ENCODE measurements at places on chromosomes 7 and 10.

DNA sequence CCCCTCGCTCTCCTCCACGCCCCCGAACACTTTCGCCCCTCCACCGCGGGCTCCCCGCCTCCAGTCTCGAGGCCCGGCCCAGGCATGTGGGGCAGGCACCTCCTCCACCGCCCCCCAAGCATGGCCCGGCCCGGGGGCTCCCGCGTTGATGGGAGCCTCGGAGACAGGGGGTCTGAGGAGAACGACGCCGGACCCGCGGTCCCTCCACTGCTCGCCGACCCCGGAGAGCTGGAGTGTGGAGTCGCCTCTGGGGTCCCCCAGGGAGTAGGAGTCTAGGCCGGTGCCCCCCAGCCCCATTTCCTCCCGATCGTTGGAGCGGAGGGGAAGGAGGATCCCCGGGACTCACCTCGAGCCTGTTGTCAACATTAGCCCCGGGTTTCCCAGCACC, 206 bp downstream of the UPF2 start:
- ATAC-seq: peak; percentile 4

DNA sequence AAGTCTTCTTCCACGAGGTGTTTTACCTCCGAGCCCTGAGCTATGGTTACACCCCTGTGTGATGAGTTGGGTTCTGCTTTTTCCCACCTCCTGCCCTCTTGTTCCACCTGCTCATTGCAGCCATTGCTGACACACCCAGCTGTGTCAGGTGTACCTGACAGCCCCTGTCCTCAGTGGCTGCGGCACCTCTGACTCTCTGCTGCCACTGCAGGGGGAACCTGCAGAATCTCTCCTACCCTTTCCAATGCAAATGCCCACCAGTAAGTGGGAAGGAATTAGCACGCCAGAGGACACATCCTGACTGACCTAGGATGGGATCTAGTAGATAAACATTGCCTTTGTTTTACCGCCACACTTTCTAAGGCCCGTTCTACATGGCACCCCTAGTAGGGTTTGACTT, 600.9 kb upstream of the MKI67 start:
- no peak for ATAC-seq

GRCh38 chr10:79490400-79491142, 21.8 kb upstream of the EIF5AL1 start:
- ATAC-seq: peak; percentile 56

DNA sequence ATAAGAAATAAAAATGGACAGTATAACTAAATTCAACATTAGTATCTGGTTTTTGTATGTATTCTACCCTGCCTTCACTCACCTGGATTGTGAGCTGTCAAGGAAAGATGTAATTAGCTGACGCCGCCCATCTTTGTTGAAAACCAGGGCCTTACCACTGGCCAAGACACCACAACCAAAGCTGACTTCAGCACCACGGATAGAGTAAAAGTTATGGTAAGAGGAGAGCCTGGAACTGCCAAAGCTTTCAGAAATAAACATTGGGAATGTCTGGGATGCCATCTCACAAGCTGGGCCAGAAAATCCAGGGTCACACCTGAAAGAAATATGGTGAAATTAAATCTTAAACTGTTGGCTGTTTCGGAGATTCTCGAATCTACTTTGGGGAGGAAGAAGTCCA, 190.1 kb upstream of the SLC26A5 start:
- ATAC-seq: no peak

DNA sequence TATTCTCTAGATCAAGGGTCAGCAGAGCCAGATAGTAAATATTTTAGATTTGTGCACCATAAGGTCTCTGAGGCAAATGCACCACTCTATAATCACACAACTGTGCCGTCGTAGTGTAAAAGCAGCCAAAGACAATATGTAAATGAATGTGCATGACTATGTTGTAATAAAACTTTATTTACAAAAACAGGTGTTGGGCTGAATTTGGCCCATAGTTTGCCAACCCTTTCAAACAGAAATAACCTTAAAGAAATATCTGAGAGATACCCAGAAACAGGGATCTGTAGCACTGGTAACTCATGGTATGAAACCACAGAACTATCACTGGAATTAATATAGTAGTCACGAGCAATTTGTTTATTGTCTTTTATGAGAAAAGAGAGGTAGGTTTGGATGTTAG, 86.0 kb downstream of the ARID5B start:
- ATAC-seq: no peak

DNA sequence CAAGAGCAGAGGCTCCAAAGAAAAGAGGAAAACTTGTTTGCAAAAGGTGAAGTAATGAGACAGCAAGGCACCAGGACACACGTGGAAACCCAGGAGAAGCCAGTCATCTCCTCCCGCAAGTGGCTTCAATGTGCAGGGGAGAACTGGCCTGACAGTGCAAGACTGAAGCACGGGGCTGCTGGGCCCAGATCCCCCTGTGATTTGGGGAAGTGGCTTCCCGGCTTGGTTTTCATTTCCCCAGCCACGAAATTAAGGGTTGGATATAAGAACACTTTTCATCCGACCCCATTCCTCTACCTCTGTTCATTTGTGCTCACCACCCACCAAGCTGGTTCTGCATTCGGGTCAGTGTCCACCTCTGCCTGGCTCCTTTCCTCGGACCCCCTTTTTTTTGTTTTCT, 306.4 kb downstream of the FGFR2 start:
- no peak for ATAC-seq

DNA sequence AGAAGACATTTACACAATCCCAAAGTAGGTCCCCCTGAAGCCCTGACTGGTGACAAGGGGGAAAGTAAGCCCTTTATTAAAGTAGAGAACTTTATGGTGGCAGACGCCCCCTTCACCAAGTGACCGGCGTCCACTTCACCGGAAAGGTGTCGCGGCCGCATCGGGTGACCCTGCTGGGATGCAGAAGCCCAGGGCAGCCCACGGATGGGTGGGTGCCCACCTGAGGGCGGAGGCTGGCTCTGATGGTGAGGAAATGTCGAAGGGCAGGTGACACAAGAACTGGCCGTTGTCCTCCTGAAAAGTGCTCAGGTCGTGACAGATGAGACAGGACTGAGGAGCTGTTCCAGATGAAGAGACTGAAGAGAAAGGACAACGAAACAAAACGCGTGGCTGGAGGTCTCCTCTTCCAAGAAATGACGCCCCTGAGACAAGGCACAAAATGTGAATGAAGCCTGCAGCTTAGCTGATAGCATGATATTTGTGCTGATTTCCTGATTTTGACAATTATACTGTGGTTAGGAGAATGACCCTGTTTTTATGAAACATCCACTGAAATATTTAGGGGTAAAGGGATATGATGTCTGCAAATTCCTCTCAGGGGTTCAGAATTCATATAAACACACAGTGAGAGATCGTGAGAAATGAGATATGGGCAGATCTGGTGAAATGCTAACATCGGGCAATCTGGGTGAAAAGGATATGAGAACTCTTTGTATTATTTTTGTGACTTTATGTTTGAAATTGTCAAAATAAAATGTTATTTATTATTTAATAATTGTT, 123.9 kb downstream of the PRKAG2 start:
- ATAC-seq: no peak

DNA sequence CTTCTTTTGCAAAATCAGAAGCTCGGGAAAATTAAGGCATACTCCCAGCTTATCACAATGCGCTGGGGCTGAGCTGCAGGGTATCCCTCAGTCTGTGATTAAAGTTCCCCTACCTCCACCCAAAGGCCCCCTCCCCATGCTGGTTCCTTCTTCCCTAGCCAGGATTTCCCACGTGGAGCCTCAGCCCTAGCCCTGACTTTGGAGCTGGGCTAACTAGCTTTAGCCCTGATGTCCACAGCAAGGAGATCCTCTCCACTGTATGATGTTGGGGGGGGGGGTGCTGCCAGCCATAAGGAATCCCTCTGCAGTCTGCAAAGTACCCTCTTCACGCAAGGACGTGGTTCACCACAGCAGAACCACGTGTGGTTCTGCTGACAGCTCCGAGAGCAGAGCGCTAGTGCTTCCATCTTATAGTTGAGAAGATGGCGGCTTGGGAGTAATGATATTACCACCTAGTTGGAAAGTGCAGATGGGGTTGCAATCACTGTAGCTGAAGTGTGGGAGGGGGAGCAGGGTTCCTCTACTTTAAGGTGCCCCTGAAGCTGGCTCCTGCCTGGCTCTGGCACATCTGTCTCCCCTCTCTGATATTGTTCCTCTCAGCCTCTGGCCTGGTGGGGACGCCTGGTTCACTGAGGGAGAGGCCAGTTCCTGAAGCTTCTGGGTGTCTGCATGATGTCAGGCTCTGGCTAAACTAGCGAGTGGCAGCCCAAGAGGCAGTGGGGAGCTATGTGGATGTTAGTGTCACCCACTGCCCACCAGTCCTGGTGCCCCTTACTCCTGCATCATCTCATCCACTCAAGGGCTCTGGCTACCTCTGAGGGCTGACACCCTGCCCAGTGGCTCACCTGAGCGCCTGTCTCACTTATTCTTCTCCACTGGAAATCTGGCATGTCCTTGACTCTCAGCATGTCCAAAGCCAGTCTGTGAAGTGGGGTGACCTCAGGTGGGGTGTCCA, 270.7 kb downstream of the RPS24 start:
- no peak for ATAC-seq

DNA sequence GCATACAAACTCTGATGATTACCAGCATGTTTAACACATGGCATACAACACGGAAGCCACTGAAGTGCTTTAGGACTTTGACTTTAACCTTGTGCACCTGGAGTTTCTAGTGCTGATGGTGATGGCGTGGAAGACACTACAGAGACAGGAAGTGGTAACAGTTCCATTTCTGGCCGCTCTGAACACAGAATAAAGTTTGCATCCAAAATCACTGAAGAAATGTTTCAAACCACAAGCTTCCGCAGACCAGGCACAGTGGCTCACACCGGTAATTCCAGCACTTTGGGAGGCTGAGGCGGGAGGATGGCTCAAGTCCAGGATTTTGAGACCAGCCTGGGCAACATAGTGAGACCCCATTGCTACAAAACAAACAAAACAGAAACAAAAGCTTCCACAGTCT, 40.3 kb upstream of the TNPO3 start:
- ATAC-seq: no peak

DNA sequence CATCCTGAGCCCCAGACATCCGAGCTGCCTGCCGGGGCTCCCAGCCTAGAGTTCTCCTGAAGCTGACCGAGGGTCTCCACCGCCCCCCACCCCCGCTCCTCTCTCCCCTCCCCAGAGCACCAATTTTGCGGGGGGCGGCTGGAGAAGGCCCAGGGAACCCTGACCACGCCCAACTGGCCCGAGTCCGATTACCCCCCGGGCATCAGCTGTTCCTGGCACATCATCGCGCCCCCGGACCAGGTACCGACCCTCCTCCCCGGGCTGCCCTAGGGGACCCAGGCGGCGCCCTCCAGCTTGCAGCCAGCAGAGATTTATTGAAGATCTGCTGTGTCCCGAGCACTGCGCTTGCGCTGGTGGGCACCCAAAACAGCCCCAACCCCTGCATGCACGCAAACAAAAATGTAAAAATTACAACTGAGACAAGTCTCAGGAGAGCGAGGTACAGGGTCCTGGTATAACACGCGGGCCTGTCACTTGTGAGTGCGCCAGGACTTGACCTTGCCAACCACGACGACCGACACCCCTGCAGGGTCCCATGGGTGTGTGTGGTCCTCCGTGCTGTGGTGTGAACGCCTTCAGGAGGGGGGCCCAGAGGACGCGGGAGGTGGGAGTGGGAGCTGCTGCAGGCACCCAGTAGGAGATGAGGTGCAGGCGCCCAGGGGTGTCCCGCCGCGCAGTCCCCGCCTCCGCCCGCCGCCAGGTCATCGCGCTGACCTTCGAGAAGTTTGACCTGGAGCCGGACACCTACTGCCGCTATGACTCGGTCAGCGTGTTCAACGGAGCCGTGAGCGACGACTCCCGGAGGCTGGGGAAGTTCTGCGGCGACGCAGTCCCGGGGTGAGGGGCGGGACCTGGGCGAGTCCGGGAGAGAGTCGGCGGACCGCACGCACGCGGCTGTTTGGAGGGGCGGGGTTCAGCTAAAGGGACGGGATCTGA, 3.1 kb downstream of the PCOLCE start:
- ATAC-seq: no peak

DNA sequence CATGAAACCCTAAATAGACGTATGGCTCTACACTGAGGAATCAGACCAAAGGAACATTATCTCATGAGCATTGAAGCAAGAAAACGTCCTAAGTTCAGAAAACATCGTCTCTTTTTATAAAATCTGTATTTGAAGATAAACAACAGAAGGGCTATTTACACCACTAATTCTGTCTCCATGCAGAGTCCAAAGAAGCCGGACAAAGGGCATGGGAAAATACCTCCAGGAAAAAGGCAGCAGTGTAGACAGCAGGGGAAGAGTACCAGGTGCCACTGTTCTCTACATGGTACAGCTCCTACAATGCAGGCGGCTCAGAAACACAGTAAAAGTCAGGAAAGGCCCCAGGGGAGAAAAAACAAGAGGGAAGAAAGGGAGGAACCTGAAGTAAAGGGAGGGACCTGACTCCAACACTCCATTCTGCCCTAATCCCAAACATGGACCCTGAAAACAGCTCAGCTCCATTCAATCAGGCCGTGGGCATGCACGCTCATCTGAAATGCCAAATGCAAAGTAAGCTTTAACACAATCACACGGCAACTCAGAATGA, 17.5 kb downstream of the FAM171A1 start:
- ATAC-seq: no peak

GRCh38 chr7:149454006-149454405, 6.9 kb downstream of the ZNF777 start:
- ATAC-seq: no peak

GRCh38 chr10:97270523-97271154, 21.8 kb downstream of the ARHGAP19 start:
- ATAC-seq: no peak

GRCh38 chr10:4434516-4435071, 391.4 kb upstream of the AKR1E2 start:
- ATAC-seq: no peak

- no peak for ATAC-seq
These were observed 48.5 kb downstream of the GRID1 start for GRCh38 chr10:86317949-86318725.

- ATAC-seq: no peak
These were observed 163.5 kb downstream of the SH3PXD2A start for GRCh38 chr10:103691723-103692435.

GRCh38 chr7:149733924-149734790, 39.2 kb downstream of the ZNF467 start:
- no peak for ATAC-seq

DNA sequence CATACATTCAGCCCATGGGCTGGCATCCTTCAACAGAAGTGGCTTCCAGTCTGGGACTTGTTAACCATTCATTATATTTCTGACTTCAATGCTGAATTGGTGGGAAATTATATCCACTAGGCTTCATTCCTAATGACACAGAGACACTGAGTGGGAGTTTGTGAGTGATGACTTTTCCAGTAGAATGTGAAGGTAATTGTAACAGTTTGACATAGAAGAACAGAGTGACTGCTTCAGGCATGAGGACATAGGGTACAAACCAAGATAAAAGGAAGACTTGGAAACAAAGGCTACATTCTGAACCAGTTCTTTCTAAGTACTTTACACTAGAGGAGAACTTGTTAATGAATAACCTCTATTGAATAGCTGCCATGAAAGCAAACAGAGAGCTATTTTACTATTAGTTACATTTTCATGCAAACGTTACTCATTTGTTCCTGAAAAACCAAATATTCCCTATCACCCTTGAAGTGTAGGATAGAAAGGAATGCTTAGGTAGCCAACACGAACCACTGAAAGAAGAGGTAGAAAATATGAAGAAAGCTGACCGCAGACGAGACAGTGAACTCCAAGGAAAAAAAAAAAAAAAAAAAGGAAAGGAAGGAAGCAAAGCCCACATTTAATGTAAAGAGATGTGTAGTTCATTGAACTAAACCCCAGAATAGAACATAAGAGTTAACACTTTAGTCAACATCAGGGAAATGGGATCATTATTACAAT, 237.0 kb upstream of the SEMA3C start:
- no peak for ATAC-seq

GRCh38 chr7:95047291-95047690, 139.9 kb downstream of the PPP1R9A start:
- no peak for ATAC-seq
